ENCODE measurements at places on chromosomes 5 and 9.
A peak's percentile ranks its signal among the peaks of the same experiment; 100 is the strongest.

- DNase-seq = no peak
These were observed 424.6 kb downstream of the CSNK1G3 start for GRCh38 chr5:123936548-123936947.

DNA sequence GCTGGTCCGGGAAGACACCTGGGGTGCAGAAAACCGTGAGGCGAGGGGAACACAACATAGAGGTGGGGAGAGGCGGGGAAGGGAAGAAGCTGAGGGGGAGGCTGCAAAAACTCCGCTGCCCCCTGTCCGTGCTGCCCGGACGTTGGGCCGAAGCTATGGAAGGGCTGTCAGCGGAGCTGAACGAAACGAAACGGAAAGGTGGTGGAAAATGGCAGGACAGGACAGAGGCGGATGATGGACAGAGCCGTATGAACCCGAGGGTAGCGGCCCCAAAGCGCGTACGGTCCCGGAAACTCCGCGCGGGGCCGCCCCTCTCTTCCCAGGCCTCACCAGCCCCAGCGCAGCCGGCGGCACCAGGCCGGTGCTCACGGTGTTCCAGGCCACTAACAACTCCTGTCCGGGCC lies 272 bp downstream of the ANAPC2 start:
- DNase-seq = no peak

DNA sequence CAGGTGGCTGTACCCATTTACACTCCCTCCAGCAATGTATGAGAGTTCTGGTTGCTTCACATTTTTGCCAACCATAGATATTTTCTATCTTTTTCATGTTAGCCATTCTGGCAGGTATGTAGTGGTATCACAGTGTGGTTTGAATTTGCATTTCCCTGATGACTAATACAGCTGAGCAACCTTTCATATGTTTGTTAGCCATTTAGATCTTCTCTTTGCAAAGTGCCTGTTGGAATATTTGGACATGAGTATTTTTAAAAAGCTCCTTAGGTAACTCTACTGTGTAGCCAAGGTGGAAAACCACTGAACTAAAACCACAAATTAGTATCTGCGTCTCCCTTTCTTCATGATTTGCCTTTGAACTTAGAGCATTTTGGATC lies 31.9 kb downstream of the IRF1 start:
- DNase-seq = peak; percentile 88

DNA sequence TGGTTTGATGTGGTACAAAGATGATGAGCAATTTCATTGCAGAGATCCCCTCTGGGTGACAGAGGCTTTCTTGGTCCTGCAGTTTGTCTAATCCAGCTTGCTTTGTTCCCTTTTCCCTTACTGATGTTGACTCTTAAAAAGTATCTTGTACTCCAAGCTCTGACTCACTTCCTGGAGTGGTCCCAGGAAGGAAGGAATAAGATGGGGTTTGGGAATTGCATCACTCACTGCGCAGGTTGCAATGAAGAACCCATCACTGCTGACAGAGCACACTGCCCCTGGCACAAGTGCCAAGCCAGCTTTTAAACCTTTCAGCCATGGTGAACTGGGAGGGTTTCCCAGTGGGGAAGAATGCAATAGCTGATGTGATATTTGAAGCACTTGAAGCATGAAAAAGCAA lies 662.2 kb upstream of the CTNND2 start:
- no peak for DNase-seq

GRCh38 chr9:14866200-14866749 lies 44.0 kb downstream of the FREM1 start:
- DNase-seq = no peak

GRCh38 chr5:2985718-2986117 lies 234.2 kb upstream of the IRX2 start:
- no peak for DNase-seq

- DNase-seq = peak; percentile 80
These were observed 20.2 kb downstream of the IGIP start for GRCh38 chr5:140145818-140146522.

DNA sequence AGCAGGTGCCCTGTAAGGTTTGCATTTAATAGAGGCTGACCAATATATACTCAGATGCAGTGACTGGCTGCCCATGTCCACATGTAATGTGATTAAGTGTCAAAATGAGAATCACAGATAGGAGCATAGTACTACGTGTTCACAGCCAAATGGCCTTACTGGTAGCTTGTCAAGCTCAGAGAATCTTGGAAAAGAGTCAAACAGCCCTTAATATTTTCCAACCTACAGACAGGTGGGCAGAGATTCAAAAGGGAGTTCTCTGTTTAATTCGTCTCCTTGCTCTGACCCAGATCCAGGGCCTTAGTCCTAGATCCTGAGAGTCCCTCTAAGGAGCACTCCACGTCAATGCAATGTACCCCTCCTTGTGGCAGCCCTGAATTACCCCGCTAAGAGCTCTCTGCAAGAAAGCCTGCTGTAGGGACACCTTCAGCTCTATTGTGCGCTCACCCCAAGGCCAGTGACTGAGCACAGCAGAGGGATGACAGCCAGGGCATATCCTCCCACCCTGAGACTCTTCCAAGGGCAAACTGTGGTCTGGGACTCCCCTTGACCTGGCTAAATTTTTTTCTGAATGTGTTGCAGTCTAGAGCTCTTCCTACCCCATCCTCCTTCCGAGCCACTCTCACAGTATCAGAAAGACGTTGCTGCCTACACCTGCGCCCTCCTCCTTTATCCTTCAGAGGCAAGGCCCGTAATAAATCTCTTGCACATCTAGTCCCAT lies 159.2 kb downstream of the SNCAIP start:
- DNase-seq = no peak

DNA sequence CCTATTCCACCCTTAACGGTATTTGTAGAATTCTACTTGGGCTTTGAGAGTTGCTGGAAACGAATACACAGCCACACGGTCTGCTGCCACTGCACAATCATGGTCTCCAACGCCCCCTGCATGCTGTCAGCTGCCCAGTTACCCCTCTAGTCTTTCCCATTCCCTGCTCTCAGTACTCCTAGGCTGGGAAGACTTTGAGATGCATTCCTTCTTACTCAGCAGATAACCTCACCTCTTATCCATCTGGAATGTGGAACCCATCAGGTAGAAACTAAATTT lies 92.8 kb downstream of the ANKH start:
- peak; percentile 44 for DNase-seq

- no peak for DNase-seq
These were observed 20.7 kb downstream of the OR2S2 start for GRCh38 chr9:35937227-35937626.

DNA sequence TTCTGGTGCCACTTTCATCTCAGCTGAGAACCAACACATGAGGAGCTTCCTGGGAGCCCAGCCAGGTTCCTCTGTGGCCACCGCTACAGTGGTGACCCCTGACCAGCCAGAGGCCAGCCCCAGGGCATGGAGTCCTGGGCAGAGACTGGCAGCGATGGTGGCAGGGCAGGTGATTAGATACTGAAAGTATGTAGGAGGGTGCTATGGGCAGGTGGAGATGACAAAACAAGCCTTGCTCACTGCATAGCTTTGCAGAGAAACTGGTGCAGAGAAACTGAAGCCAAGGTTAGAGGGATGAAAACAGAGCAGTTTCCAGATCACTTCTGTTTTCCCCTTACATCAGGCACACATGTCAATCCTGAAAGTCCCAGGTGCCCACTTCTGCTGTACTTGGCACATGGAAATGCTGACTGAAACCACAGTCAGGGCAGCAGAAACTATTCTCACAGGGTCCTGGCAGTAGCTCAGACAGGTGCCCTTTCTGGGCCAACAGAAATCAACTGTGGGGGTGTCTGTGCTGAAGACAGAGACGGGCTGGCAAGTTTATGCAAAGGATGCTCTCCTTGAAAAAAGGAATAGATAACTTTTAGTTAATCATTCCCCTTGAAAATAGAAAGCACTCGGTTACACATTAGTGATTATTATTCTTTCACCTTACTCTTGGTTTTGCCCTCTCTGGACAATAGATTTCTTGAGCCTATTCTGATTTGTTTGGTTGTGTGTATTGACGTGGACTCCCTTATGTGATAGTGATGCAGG lies 90.3 kb downstream of the ANKRD55 start:
- peak; percentile 90 for DNase-seq

- DNase-seq = no peak
These were observed 599.6 kb downstream of the CDH18 start for GRCh38 chr5:19388391-19388790.

DNA sequence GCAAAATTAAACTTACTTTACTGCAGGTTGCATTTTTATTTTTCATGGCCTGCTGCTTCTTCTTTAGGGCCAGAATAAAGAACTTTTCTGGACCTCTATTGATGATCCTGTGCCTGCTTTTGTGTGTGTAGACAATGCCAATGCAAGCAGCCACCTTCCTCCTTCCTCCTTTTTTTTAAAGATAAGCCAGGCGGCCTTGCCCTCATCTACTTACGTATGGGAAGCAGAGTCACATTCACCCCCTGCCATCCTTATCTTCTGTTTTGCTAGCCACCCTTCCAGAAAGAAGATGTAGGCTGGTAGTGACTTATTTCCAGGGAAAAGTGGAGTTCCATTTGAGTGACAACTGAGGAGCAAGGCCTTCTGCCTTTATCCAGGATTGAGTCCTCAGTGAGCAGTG lies 122.9 kb downstream of the KDM4C start:
- no peak for DNase-seq

DNA sequence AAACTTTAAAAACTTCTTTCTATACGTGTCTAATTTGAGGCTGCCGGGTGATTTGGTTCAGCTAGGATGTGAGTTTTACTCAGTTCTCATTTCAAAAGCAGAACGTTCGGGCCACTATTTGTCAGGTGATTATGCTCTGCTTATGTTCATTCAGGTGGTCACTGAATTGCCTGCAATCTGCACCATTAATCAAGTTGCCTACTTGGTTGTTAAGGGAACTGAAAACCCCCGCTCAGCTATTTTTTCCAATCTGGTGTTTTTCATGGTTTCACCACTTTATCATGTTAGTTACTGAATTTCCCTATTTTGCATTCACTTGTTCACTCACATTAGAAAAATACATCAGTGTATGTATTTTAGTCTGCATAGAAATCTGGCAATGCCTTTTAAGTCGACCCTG lies 523.0 kb downstream of the CSNK1G3 start:
- no peak for DNase-seq

DNA sequence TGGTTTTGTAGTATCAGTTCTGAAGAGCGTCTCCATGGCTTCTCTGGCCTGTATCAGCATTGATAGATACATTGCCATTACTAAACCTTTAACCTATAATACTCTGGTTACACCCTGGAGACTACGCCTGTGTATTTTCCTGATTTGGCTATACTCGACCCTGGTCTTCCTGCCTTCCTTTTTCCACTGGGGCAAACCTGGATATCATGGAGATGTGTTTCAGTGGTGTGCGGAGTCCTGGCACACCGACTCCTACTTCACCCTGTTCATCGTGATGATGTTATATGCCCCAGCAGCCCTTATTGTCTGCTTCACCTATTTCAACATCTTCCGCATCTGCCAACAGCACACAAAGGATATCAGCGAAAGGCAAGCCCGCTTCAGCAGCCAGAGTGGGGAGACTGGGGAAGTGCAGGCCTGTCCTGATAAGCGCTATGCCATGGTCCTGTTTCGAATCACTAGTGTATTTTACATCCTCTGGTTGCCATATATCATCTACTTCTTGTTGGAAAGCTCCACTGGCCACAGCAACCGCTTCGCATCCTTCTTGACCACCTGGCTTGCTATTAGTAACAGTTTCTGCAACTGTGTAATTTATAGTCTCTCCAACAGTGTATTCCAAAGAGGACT lies 1.5 kb downstream of the GPR21 start:
- DNase-seq = no peak

- DNase-seq = no peak
These were observed 188.4 kb downstream of the ADAMTSL1 start for GRCh38 chr9:18662320-18662719.

- no peak for DNase-seq
These were observed 19.0 kb downstream of the PHAX start for GRCh38 chr5:126619781-126620180.

- peak; percentile 76 for DNase-seq
These were observed 90.6 kb downstream of the ANXA2R start for GRCh38 chr5:42949348-42950115.

- DNase-seq = no peak
These were observed 636.1 kb upstream of the KLF4 start for GRCh38 chr9:108125625-108126024.

DNA sequence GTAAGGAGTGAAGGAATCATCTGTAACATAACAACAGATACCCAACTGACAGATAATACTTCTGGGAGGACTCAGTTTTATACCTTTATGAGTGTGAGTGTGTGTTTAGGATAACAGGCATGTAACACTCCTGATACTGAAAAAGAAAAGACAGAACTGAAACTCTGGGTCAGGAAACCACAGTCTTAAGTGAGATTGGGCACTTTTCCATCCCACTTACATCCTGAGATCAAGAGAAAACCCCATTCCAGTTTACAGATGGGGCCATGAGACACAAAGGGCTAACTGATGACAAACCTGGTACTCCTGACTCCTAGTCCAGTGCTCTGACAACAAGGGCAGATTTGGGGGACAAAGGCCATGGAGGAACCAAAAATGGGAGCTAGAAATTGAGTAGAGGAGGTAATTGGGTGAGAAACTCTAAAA lies 18.0 kb downstream of the IL5 start:
- DNase-seq = no peak

DNA sequence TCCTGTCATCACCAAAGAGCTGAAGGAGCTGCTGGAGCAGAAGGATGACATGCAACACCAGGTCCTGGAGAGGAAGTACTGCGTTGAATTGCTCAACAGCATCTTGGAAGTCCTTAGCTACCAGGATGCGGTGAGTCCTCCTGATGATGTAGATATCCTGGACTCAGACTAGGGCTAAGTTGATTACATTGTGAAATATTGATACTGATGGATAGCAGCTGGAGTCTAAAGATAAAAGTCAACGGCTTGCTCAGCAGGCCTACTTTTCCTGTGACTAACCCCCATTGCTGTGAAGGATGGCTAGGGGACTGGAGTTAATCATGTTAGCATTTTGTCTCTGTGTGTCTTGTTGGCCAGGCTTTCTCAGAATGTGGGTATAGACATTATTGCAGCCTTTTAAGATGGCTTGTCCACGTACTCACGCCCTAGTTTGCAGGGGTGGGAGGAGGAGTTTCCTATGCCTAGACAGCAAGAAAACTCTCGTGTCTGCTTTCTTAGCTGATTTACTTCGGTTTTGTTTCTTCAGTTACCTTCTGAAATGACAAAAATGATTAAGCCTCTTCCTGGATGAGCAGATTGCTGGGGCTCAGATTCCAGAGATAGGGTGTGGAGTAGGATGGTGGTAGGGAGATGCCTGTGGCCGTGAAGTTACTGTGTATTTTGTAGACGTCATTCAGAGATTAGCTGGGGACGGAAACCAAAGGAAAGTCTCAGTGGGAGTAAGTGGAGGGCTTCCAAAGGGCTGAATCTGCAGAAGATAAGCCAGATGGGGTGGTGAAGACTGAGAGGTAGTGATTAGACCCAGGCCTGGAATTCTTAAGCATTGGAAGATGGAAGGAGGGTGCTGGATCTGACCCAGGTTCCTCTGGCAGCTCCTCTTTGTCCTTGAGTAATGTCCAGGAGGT lies 166.3 kb downstream of the DOCK2 start:
- peak; percentile 66 for DNase-seq

DNA sequence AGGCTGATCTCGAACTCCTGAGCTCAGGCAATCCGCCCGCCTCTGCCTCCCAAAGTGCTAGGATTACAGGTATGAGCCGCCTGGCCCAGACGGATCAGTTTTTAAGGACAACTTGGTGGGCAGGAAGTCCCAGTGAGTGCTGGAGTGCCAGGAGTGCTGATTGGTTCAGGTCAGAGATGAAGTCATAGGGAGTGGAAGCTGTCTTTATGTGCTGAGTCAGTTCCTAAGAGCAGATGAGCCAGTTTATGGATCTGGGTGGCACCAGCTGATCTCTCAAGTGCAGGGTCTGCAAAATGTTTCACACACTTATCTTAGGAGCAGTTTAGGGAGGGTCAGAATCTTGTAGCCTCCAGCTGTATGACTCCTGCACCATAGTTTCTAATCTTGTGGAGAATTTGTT lies 292.1 kb upstream of the ELAVL2 start:
- no peak for DNase-seq

GRCh38 chr5:107501965-107502675 lies 168.6 kb downstream of the EFNA5 start:
- DNase-seq = peak; percentile 52

Measured in kidney tubule cell (primary cell).